ENCODE measurements at places on chromosomes 1 and 21. TPM values are rescaled to one million over a fixed set of nuclear protein-coding genes. Genes with fewer than 3 reads are reported as not detected.

GRCh38 chr1:224544346-224545110 is 71.6 kb upstream of the CNIH3 start:
- H3K4me3 ChIP-seq, result no peak overlapping the region
- no peaks in the 10 kb centered on the region for H3K36me3 ChIP-seq
- no peak for DNase-seq
- H3K27me3 ChIP-seq, result no peaks in the 10 kb centered on the region
- H3K27ac ChIP-seq, result peak overlapping the region; percentile 98

GRCh38 chr1:118323246-118323645 is 138.2 kb upstream of the SPAG17 start:
- no peaks in the 10 kb centered on the region for H3K4me1 ChIP-seq
- H3K27ac ChIP-seq, result no peak overlapping the region
- no peak for DNase-seq
- H3K36me3 ChIP-seq, result no peaks in the 10 kb centered on the region

DNA sequence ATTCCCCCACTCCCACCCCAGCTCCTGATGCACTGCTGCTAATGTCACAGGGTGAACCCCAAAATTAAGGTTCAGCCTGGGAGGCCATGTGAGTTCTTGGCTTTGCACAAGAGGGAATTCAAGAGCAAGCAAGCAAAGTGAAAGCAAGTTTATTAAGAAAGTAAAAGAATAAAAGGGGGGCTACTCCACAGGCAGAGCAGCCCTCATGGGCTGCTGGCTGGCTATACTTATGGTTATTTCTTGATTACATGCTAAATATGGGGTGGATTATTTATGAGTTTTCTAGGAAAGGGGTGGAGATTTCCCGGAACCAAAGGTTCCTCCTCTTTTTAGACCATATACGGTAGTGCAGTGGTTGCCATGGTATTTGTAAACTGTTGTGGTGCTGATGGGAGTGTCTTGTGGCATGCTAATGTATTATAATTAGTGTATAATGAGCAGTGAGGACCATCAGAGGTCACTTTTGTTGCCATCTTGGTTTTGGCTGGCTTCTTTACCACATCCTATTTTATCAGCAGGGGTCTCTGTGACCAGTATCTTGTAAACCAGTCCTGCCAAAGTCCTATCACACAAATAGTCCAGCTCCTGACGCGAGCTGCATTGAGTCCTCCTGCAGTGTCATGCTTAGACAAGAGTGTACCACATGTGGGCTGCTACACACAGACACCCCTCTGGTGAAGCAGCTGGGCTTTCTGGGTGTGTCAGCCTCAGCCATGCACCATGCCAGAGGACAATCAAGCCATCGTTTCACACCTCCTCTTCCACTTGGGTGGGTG is 46.4 kb upstream of the CSF1 start:
- no peak for DNase-seq
- no peaks in the 10 kb centered on the region for H3K36me3 ChIP-seq
- H3K27me3 ChIP-seq, result no peaks in the 10 kb centered on the region
- H3K27ac ChIP-seq, result peak overlapping the region; percentile 11
- H3K4me1 ChIP-seq, result peaks cover 33% of the 10 kb centered on the region

The NRDC gene
- 54.9 TPM for total RNA-seq
